Esophagus mucosa (tissue), 1 donor: ENCODE measurements at places on chromosomes 13 and 19. TPM values are rescaled to one million over a fixed set of nuclear protein-coding genes. Genes with fewer than 3 reads are reported as not detected.

DNA sequence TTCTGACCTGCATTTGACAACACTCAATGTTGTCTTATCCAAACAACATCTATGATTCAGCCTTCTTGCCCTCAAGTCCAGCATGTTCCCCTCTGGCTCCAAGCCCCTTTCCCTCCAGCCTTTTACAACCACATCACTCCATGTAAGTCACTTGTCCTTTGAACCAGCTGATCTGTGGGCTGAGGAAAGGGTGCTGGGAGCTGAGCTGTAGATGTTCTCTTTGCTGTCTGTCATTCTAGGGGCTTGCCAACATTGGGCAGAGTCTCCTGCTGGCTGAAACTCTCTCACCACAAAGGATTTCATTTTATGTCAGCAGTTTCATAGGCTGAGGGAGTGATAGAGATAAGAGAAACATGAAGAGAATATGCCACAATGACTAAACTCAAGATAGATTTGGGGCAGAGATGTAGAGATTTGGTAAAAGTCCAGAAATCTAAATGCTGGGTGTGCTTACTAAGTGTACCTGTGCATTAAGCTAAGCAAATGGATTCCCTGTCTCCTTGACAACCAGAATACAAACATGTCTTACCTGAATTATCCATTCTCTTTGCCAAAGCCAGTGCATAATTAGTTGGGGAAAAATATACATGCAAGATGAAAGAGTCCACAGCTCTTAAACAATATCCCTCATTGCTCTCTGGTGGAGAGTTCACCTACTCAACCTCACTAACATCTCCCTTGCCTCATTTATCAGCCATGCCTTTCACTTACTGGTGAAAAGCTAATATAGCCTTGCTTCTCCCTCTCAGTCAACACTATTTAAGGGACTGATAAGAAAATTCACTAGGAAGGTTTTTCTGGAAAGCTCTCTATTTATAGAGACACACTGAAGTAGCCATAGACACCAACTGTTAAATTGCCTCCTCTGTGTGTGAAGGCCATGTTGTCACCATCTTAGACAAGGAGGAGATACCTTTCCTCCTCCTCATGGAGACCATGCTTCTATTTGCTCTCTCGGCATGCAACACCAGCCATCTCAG is 175.5 kb upstream of the SERP2 start:
- no peak for ATAC-seq

DNA sequence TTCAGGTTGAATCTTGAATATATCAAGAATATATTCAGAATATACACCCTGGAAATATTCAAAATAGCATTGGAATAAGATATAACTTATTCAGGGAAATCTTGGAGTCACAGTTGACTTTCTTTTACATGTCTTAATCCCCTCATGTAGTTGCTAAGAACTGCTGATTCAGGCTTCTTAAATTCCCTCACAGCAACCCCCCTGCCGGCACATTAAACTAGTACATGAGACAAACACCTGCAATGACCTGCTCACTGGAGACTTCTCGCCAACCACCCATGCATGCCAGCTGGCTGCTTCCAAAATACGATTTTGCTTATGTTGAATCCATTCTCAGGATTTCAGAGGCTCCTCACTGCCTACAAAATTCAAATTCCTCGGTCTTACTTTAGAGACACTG is 997.1 kb downstream of the EFNB2 start:
- no peak for ATAC-seq

DNA sequence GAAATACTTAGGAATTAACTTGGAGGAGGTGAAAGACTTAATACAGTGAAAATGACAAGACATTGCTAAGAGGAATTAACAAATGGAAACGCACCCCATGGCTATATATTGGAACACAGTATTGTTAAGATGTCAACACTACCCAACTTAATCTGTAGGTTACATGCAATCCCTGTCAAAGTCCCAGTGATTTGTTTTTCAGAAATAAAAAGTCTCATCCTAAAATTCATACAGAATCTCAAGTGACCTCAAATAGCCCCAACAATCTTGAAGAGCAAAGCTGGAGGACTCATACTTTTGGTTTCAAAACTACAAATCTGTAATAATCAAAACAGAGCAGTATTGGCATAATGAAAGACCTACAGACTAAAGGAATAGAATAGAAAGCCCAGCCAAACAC is 13.2 kb downstream of the ATP4B start:
- no peak for ATAC-seq

GRCh38 chr13:98508280-98508679 is 68.6 kb downstream of the STK24 start:
- no peak for ATAC-seq

- no peak for ATAC-seq
Observed at GRCh38 chr13:111514610-111515306, 194.3 kb downstream of the TEX29 start.

DNA sequence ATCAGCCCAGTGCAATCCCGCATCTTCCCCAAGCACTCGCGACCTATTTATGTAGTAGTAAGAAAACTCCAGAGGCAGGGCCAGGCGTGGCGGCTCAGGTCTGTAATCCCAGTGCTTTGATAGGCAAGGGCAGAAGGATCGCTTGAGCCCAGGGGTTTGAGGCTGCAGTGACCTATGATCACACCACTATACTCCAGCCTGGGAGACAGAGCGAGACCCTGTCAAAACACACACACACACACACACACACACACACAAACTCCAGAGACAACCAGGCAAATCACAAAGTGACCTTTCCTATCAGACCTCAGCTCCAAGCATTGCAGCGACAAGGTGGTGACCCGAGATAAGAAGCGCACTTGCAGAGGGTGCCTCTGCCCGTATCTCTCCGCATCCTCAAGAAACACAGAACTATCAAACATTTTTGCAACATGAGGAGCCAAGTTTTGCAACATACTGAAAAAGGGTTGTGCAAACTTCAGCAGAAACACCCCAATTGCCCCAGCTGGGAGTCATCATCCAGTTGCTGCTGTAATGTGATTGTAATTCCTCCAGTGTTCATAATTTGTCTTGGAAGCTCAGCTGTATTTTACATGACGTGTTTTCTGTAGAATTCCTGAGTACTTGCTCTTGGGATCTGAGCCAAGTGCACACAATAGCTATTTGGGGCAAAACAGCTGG is 8.7 kb upstream of the KLF2 start:
- ATAC-seq, result peak; percentile 10

- ATAC-seq, result peak; percentile 28
Observed at GRCh38 chr19:3479177-3479833, 1.0 kb downstream of the SMIM24 start.

- ATAC-seq, result no peak
Observed at GRCh38 chr19:50565984-50566903, 2.0 kb downstream of the LRRC4B start.

DNA sequence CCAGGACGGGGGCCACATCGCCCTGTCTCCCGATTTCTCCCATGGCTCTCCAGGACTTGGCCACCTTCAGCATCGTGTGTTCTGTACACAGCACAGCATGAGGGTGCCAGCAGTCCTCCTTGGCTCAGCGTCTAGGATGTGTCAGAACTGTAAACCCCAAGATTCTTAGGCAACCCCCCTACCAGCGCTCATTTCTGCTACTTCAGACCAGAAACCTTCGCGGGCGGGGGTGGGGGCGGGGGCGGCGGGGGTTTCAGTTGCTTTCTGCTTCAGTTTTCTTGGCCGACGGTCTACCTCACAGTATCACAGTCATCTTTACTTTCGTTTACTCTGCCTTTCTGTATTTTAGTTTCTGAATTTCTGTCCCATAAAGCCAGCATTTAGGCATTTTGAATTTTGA is 82.4 kb downstream of the GGACT start:
- ATAC-seq, result no peak

- ATAC-seq, result no peak
Observed at GRCh38 chr19:51980116-51980736, 6.4 kb downstream of the ZNF350 start.

SMIM17 gene
- not detected for total RNA-seq

GPC5 gene
- not detected for total RNA-seq
